ENCODE measurements at places on chromosomes 1 and 21.
A peak's percentile ranks its signal among the peaks of the same experiment; 100 is the strongest.

- no peaks in the 10 kb centered on the region for H3K36me3 ChIP-seq
- DNase-seq: no peak
- H3K27me3 ChIP-seq: no peaks in the 10 kb centered on the region
- H3K4me3 ChIP-seq: no peak overlapping the region
These were observed 69.8 kb upstream of the SCAF4 start for GRCh38 chr21:31801551-31802219.

DNA sequence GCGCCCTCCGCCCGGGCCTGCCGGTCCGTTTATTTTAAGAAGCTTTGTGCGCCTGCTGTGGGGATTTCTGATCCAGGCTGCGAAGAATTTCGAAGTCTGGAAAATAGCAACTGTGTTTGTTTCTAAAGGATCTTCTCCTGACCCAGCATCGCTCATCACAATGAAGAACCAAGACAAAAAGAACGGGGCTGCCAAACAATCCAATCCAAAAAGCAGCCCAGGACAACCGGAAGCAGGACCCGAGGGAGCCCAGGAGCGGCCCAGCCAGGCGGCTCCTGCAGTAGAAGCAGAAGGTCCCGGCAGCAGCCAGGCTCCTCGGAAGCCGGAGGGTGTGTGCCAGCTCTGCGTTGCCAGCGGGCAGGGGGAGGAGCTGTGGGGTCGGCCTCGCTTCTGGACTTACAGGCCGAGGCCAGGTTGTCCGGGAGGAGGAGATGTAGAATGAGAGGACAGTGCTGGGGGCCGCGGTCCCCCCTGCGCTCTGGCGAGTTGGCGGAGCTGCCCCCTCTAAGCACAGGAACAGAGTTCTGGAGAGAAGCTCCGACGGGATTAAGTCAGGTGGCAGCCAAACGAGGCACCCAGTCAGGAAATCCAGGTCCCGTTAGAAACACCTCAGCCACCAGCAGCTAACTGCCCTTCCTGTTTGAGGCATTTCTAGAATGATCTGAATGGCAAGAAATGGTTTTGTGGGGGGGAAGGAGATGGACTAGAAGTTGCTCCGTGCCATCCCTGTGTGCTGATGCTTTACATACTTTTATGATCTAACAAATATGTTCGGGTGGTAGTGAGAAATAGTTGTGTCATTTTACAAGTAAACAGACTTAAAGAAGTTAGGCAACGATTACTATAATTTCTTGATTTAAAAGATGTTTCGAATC lies 948 bp downstream of the TXLNA start:
- peak overlapping the region; percentile 91 for H3K27ac ChIP-seq
- no peak for DNase-seq
- no peaks in the 10 kb centered on the region for H3K27me3 ChIP-seq
- peaks cover 21% of the 10 kb centered on the region for H3K4me1 ChIP-seq

DNA sequence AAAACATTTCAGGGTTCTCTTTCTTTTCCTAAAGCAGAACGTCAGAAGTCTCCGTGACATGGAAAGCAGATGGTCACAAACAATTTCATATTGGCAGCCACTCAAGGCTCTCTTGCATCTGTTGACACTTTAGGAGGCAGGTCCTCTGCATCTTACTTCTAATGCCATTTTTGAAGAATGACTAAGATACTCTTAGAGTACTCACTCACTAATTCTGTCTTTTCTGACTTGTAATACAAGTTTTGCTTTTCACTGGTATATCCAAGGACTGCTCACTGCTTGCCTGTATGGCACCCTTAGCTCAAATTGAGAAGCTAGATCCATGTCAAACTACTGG lies 68.3 kb downstream of the PRRX1 start:
- no peaks in the 10 kb centered on the region for H3K36me3 ChIP-seq
- H3K4me1 ChIP-seq: no peaks in the 10 kb centered on the region
- H3K27ac ChIP-seq: no peak overlapping the region
- no peak for DNase-seq
- no peaks in the 10 kb centered on the region for H3K27me3 ChIP-seq

GRCh38 chr1:110726755-110727154 lies 52.0 kb upstream of the KCNA3 start:
- H3K4me1 ChIP-seq: no peaks in the 10 kb centered on the region
- no peak overlapping the region for H3K27ac ChIP-seq
- no peak overlapping the region for H3K4me3 ChIP-seq
- DNase-seq: no peak
- H3K36me3 ChIP-seq: no peaks in the 10 kb centered on the region

GRCh38 chr1:28037946-28038345 lies 50.5 kb downstream of the EYA3 start:
- H3K27me3 ChIP-seq: no peaks in the 10 kb centered on the region
- H3K36me3 ChIP-seq: peaks cover 5% of the 10 kb centered on the region
- no peak for DNase-seq

DNA sequence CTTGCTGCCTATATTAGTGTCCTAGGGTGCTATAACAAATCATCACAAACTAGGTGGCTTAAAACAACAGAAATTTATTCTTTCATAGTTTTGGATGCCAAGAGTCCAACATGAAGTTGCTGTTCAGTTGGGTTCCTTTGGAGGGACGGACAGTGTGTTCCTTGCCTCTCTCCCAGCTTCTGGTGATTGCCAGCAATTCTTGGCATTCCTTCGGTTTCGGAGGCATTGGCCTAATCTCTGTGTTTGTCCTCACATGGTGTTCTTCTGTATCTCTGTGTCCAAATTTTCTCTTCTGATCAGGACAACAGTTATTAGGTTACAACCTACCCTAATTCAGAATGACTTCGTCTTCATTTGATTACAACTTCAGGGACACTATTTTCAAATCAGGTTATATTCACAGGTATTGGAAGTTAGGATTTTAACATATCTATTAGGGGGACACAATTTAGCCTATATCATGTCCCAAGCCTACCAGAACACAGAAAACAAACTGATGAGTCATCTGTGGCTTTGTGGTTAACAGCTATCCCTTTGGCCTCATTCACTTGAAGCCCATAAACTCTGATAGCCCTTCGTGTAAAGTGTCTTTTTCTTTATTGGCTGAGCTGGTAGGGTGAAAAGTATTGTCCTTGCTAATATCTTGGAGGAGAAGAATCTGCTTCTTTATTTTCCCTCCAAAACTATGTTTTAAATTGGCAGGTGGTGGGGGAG lies 83.2 kb upstream of the PAPPA2 start:
- no peaks in the 10 kb centered on the region for H3K4me1 ChIP-seq
- H3K27ac ChIP-seq: no peak overlapping the region
- no peaks in the 10 kb centered on the region for H3K27me3 ChIP-seq
- no peak for DNase-seq
- no peaks in the 10 kb centered on the region for H3K36me3 ChIP-seq
